ENCODE measurements at places on chromosomes 6 and 20.

- peak; percentile 3 for DNase-seq
Observed at GRCh38 chr6:10030942-10031537, 383.8 kb downstream of the TFAP2A start.

GRCh38 chr20:37992802-37993409, 40.4 kb downstream of the TTI1 start:
- no peak for DNase-seq

DNA sequence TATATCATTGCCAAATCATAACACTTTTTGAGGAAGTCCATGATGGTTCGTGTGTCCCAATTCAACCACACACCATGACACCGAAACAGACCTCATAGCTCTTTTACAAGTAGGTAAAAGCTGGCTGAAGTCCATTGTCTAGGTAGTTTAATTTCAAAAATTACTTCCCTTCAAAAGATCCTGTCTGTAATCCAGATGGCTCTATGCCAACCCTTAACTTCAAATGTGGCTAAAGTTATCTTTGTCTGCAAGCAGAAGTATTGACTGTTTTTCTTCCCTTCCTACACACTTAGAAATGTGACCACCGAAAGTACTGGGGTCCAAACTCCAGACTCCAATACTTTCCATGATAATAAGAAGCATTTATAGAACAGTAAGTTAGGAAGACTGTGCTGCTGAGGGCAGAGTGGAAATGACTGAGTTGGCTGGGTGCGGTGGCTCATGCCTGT, 8.3 kb upstream of the TIAM2 start:
- DNase-seq: no peak

- no peak for DNase-seq
Observed at GRCh38 chr6:41466437-41466990, 79.7 kb upstream of the FOXP4 start.

DNA sequence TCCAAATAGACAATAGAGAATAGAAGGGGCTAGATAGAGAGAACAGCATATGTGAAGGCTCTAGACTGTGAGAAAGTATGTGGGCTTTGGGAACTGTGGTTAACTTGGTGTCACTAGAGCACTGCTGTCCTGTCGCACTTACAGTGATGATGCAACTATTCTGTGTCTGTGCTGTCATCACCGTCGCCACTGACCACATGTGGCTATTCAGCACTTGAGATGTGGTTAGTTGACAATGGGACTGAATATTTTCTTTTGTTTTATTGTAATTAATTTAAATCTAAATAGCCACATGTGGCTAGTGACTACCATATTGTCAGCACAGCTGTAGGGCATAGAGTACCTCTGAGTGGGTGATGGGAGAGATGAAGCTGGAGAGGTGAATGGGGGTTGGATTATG, 39.0 kb upstream of the IFNGR1 start:
- DNase-seq: no peak

DNA sequence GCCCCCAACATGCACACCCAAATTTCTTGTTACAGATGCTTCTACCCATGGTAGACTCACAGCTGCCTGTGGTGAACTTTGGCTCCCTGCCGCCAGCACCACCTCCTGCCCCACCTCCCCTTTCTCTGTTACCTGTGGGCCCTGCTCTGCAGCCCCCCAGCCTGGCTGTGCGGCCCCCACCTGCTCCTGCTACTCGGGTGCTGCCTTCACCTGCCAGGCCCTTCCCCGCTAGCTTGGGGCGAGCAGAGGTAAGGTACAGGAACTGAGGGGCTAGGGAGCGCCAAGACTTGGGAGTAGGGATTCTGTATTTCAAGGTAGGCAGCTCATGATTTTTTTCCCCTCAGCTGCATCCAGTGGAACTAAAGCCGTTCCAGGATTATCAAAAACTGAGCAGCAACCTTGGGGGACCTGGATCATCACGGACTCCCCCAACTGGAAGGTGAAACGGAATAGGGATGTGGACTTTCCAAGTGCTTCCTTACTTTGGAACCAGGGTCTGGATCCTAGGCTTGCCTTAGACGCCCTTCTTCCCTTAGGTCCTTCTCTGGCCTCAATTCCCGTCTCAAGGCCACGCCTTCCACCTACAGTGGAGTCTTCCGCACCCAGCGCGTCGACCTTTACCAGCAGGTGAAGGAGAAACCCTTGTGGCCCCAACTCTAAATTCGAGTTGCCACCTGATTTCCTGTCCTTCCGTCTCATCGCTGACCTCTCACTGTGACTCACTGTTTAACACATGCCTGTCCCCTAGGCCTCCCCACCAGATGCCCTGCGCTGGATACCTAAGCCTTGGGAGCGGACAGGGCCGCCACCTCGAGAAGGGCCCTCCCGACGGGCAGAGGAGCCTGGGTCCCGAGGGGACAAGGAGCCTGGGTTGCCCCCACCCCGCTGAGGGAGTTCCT, 15.5 kb downstream of the BAG6 start:
- DNase-seq: no peak

GRCh38 chr6:72787391-72788031, 165.6 kb downstream of the KCNQ5 start:
- DNase-seq: no peak

DNA sequence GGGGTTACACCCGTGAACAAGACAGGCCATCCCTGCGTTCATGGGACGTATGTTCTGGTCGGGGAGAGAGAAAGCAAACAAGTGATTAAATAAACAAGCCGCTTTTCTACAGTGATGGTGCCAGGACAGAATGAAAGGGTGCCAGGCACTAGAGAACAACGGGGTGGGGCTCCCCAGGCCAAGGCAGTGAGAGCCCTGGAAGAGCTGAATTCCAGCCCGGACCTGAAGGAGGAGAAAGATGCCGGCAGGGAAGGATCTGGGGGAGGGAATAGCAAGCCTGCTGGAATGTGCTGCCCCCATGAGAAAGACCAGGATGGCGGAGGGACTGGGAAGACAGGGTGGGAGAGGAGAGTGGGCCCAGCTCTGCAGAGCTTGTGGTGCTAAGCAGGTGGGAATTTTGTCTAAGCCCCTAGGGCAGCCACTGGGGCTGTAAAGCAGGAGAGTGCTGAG, 7.5 kb downstream of the SNAI1 start:
- no peak for DNase-seq

GRCh38 chr20:11111191-11111590, 437.4 kb upstream of the JAG1 start:
- DNase-seq: no peak

DNA sequence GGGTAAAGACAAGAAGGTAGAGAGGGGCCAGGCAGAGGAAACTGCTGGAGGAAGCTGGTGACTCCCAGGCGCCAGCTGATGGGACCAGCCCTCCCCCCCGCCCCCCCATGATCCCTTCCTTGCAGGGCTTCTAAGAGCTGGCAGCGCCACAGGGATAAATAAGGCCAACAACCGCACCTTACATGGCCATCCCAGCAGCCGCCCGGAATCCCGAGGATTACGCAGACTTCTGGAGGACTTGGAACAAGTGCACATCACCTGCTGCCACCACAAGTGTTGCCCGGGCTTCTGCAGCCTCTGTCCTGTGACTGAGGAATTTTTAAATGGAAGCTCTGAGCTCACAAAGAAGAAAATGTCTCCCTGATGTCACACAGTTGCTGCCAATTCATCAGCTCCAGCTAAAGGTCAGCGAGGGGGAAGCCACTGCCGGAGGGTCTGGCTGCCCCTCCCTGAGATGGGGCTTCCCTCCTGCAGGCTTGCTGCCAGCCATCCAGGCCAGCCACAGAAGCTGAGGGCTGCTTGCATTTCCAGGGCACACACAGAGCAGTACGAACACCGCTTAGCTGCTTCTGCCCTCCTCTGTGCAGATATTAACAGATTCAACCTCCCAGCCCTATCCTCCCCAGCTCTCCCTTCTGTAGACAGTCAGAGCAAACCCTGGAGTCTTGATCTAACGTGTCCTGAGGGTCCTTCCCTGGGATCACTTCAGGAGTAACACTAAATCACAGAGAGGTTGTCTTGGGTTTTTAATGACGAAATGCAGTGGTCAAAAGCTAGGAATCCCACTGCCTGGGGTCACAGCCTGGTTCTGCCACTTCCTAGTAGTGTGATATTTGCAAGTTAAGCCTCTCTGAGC, 38.6 kb upstream of the PIM1 start:
- no peak for DNase-seq

DNA sequence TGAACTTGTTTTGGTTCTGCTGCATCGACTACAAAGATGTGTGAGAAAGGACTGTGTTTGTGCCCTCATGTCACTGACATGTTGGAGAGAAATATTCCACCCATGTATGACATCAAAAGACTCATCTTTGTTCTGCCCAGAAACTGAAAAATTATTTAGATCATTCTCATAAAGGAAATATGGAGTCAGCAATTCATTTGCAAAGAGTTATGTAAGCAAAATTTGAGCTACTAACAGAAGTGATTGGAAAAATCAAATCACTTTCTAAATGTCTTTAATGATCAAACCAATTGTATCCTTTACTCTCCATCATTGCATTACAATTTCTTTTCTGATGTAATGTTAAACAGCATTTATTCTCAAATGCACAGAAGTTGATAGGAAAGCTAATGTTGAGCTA, 19.3 kb downstream of the ADAT2 start:
- DNase-seq: no peak

- no peak for DNase-seq
Observed at GRCh38 chr6:26296857-26297648, 67.9 kb upstream of the BTN3A2 start.

GRCh38 chr20:32606107-32606506, 21.0 kb upstream of the NOL4L start:
- no peak for DNase-seq

DNA sequence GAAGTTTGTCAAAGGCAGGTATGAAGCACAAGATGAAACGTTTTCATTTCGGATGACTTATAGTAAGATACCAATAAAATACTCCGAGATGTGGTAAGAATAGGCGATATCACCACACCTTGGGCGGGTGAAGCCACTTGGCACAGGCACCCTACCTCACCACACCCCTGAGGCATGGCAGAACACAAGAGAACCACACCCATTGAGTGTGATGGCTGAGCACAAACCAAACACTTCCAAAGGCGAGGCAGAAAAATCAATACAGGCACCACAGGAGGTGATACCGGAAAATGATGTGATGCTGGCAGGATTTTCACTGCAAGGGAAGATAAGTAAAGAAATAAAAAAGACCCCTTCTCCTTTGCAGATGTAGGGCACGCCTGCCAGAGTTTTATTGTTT, 332.9 kb upstream of the PRDM1 start:
- DNase-seq: no peak

DNA sequence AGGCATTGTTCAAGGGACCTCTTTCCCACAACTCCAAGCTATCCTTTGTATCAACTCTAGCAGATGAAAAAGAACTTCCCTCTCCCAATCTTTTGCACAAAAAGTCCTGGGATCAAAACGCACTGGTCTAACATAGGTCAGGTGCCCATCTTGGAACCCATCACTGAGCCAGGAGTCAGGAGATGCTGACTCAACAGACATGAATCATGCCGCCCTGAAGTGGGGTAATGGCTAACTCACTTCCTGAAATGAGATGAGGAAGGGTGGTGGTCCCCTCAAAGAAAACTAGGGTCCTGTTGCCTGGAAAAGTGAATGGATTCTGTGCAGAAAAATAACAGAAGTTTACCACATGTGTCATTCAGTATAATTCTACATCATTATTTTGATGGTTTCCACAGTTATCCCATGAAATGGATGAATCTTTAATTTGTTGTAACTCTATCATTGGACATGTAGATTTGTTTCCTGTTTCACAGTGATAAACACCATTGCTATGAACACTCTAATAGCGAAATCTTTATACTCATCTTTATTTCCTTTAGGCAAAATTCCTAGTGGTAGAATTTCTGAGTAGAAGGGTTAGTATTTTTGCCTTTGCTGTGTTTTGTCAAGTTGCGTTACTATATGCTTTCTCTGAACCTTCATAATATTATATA, 151.3 kb downstream of the SLC16A10 start:
- DNase-seq: no peak

- no peak for DNase-seq
Observed at GRCh38 chr6:113570641-113571040, 286.5 kb upstream of the MARCKS start.

DNA sequence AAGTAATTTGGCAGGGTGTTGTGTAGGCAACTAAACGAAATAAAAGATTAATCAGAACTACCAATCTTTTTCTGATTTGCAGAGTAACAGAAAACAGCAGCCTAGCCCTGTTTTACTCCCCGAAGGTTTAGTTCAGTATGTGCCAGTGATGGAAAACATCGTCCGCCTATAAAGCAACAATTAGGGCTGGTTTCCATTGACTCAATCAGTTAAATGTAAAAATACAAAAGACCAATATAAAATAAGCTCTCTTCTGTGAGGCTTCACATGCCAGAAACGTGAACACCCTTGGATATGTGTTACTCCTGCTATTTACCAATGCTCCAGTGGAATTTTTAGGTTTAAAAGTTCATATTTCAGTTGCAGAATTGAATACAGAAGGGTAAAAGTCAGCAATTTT, 210.5 kb upstream of the RSPO3 start:
- DNase-seq: no peak

DNA sequence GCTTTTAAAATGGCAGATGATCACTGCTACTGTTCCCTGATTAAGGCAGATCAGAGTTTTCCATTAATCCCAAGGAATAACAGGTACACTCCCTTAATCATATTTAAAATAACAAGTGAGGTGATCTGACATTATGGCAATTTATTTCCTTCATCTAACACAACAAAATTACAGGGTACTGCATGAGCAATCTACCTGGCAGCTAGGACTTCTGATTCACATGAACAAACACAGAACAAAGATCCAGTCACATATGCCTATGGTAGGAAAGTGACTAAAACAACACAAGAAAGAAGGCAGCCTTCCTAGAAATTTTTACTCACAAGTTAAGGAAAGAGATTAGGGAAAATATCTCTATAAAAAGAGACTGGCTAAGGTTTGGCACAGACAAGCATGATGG, 33.2 kb downstream of the MAP7 start:
- no peak for DNase-seq

DNA sequence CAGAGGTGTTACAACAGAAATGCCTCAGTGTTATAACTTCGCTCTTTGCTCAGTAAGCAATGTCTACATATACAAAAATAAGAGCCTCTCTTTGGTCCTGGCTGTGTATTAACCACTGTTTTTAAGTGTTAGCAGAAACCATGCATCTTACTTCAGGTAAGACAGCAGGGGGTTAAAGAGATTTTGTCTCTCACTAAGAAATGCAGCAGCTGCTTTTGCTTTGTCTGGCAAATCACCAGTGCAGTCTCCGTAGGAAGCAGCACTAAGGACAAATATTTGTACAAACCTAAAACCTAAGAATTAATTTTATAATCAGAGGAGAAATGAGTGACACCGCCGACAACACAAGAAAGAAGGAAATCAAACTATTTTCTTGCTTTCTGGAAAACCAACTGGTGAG, 758 bp downstream of the SMIM28 start:
- DNase-seq: no peak

DNA sequence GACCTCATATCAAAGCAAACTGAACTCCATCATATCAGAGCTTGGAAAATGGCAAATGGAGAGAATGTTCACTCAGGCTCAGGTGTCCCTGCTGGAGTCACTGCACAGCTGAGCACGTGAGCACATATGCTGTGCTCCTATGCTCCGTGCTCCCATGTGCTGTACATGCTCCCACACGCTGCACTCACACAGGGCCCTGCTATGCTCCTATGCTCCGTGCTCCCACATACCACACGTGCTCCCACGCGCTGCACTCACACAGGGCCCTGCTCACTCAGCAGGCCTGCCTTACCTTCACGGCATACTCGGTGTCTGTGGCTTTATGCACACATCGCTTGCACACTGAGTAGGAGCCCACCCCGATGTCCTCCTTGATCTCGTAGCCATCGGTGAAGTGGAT, 65.7 kb upstream of the MPC1 start:
- DNase-seq: no peak

- DNase-seq: no peak
Observed at GRCh38 chr6:134289204-134289575, 28.7 kb downstream of the SGK1 start.

- no peak for DNase-seq
Observed at GRCh38 chr6:129521946-129522345, 188.0 kb downstream of the ARHGAP18 start.

- DNase-seq: no peak
Observed at GRCh38 chr20:1163653-1164052, 21.1 kb downstream of the TMEM74B start.

Measured in putamen (tissue), 1 donor.